ENCODE measurements at places on chromosomes 6 and 20.

DNA sequence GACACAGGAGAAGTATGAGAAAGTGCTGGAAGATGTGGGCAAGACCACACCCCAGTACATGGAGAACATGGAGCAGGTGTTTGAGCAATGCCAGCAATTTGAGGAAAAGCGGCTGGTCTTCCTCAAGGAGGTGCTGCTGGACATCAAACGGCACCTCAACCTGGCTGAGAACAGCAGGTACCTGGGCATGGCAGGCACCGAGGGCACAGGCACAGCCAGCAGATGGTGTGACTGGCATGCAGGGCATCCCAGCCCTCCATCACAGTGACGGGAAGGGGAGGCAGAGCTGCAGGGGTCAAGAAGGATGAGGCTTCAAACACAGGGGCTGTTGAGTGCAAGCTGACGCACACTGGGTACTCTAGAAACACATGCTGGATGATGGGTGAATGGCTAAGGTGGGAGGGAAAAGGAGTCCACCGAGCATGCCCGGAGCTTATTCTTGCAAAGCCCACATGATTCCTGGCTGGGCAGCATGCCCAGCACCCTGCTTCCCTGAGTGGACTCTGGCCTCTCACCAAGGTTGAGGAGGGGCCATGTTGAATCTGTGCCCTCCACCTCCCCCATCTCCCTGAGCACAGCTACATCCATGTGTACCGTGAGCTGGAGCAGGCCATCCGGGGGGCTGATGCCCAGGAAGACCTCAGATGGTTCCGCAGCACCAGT is 26.3 kb downstream of the SPDEF start:
- DNase-seq = no peak

DNA sequence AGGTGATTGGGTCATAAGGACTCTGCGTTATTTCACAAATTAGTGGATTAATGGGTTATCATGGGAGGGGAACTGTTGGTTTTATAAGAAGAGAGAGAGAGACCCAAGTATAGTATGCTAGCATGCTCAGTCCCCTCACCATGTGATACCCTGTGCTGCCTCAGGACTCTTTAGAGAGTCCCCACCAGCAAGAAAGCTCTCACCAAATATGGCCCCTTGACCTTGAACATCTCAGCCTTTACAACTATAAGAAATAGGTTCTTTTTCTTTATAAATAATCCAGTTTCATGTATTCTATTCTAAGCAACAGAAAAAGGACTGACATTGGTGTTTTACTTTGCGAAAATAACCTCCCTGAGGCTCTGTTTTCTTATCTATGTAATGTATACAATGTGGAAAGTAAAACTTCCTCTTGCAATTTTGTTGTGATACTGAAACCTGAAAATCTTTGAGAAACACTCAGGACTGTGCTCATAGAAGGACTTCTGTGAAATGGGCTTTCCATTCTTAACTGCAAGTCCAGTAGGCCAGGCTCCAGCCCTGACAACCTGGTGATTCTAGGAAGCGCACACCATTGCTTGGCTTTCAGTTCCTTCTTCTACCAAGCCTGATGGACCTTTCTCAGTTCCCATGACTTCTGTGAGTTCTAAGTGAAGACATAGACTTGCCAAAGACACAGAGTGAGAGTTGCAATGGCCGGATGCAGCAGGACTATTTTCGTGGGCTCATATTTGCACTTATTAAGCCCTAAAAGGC is 21.9 kb downstream of the SIRPD start:
- no peak for DNase-seq

- no peak for DNase-seq
Observed at GRCh38 chr6:163836876-163837690, 422.6 kb downstream of the QKI start.

DNA sequence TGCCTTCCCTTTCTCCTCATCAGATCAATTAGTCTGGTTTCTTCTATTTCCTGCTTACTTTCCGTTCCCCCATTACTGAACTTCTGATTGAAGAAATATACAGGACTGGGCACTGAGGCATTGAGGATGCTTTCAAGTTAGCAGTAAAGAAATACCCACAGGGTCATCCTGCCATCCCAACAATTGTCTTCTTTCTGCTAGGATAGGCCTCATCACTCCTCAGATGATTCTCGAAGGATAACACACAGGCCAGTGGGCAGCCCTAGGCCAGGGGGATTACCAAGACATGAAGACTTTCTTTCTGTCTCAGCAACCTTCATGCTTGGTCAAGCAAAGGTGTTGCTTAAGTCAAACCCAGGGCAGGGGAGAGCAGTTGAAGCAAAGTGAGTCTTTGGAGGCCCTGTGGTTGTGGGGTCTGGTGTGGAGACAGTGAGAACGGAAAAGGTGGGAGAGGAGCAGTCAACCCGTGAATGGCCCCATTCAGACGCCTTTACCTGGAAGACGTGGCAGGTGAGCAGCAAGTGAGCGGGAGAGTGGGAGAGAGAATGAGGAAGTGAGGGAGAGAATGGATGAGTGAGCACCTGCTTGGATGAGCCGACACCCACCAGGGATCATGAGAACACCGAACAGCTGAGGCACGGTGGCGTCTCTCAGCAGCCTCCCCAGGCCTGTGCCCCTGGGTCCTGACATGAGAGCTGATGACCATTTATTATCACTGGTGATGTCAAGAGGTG is 462.9 kb downstream of the PREX1 start:
- no peak for DNase-seq

DNA sequence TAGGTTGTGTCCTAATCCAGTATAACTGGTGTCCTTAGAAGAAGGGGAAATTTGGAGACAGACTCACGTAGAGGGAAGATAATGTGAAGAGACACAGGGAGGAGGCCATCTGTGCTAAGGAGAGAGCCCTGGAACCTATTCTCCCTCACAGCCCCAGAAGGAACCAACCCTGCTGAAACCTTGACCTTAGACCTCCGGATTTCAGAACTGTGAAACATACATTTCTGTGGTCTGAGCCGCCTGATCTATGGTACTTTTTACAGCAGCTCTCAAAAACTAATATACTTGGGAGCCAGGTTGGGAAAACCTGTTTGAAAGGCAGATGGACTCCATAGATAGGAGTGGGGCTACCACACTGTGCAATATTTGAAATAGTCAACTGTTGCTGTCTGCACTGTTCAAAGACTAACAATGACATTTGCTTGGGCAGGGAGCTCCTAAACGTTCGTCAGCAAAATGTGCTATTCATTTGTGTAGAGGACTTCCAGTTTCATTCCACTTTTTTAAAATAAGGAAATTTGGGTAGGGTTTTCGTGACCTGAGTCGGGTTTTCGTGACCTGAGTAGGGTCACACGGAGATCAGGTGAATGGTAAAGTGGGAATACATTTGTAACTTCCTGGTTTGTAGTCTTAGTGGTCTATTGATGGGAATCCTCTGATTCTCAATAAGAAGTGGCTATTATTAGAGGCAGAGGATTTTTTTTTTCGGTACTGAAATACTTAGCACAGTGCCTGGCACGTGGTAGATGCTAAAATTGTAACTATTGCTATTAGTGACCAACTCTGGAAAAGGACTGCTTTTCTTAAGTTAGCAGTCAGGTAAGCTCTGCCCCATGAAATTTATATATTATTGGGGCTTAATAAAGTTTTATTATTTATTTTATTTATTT is 11.4 kb downstream of the TAGAP start:
- DNase-seq = no peak

GRCh38 chr6:56671651-56672461 is 29.2 kb upstream of the DST start:
- no peak for DNase-seq

GRCh38 chr6:142303176-142303533 is 1.3 kb downstream of the ADGRG6 start:
- DNase-seq = no peak

DNA sequence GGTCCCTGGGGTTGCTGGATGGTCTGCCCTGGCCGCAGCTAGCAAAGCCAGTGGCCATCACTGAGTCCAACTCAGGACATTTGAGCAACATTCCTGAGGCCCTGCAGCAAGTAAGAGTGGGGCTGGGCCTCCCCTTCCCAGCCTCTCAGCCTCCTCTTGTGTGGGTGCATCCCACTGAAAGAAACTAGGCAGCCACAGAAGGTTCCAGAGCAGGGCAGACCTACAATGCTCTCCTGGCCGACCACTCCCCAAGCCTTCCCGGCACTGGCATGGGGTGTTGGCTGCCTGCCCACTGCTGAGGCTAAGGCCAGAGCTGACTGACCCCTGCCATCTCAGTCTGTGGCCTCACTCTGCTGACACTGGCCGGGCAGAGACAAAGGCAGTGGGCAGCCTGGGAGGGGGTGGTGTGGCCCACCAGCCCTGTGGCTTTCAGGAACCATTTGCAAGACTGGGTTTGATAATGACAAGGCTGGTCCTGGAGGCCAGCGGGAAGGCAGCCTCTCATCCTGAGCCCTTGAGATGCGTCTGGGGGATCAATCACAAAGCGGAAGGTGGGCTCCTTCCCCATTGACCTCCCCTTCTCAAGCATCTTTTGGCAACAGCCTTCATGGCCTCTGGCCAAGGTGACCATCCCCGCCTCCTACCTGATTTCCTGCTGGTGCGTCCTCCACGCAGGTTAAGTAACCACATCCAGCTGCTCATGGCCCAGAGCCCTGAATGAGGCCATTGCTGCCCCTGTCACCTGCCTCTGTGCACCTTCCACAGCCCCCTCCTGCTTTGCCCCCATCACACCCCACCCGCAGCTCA is 9.6 kb downstream of the DLGAP4 start:
- DNase-seq = no peak

- no peak for DNase-seq
Observed at GRCh38 chr6:149235130-149235561, 82.4 kb upstream of the TAB2 start.

GRCh38 chr6:80343511-80343910 is 237.0 kb downstream of the BCKDHB start:
- no peak for DNase-seq

GRCh38 chr20:50194831-50195523 is 4.3 kb downstream of the CEBPB start:
- DNase-seq = peak; percentile 3

- DNase-seq = no peak
Observed at GRCh38 chr6:22106961-22107360, 189.9 kb downstream of the PRL start.

DNA sequence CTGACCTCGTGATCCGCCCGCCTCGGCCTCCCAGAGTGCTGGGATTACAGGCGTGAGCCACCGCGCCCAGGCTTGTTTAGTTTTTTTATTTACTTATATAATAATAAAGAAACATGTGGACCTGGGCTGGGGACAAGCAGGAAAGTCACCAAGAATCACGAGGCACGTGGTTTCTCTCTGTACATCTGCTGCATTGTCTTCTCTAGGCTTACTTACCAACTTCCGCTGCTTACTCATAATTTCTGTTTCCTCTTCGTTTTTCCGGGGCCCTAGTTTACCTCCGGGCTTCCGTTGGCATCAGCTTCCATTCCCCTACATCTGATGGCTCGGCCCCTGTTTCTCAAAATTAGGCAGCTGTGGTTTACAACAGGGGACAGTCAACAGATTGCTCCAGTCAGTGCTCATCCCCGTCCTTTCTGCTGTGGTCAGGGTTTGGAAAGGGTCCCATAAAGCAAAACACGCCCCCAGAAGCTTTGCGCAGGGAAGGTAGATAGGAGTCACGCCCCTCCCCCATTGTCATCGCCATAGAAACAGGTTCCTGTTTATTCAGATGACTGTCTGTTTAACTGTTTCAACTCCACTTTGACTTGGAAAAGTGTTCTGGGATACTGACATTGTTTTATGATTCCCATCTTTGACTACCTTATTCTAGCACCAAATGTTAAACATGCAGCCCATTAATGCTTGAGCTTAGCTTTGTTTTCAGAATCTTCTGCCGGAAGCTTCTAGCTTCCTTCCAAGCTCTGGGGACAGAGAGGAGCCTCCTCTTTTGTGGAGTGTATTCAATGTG is 31.9 kb upstream of the TXLNB start:
- peak; percentile 60 for DNase-seq

DNA sequence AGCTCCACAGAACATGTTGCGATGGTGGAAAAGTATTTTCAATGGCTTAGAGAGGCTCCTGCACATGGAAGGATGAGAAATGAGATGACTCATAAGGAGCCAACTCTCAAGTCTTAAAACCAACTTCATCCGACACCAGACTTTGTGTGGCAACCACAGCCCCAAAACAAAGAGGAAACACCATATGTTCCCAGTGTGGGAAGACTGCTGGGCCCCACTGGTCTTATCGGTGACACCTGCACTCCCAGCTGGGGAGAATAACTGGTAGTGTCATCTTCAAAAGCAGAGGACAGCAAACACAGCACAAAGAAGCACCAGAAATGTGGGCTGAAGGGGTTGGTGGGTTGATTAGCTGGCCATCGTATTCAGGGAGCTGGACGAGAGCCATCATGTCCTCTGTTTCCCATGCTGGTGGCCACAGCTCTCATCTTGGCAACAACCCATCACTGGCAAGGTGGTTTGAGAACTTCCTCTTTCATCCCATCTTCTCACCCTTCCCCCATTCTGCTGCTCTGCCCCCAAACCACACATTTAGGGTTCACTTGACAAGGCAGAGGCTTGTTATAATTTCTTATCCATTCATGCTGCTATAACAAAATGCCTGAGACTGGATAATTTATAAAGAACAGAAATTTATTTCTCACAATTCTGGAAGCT is 46.0 kb upstream of the TASP1 start:
- no peak for DNase-seq

- no peak for DNase-seq
Observed at GRCh38 chr6:157625764-157626163, 197.3 kb upstream of the SNX9 start.

DNA sequence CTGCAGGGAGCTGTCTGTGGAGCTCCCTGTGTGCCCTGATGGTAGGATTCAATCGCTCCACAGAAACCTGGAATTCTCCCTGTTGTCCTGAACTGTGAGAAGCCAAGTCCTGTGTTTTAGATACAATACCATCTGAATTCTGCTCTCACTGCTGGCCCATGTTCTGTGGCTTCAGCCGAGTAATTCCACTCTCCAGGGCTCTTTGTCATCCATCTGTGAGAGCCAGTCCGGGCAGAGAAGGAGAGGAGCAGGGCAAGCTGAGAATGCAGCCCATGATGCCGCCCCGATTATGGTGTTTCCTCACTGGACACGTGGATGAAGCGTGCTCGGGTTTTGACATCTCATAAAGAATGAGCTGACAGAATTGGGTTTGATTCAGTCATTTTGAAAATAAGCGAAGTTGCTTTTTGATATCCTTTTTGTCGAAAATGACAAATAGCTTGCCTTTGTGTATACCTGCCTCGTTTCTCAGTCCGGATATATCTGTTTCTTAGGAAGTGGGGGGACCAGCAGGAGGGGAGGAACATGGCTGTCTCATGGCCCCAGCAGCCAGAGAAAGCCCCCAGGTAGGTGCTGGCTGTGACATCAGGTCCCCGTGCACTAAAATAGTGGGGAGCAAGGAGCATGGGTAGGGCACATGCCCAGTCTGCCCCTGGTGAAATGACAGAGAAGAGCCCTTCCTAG is 8.2 kb upstream of the CD93 start:
- no peak for DNase-seq

Data from stimulated activated naive CD8-positive, alpha-beta T cell treated with anti-CD3 and anti-CD28 coated beads, Interleukin-15, amount 100 ng/mL, for 72 hours (primary cell).